ENCODE measurements at places on chromosomes 5 and 9. TPM values are rescaled to one million over a fixed set of nuclear protein-coding genes. Genes with fewer than 3 reads are reported as not detected.

GRCh38 chr5:139461698-139462097 lies 845 bp downstream of the ECSCR start:
- no peak for DNase-seq

DNA sequence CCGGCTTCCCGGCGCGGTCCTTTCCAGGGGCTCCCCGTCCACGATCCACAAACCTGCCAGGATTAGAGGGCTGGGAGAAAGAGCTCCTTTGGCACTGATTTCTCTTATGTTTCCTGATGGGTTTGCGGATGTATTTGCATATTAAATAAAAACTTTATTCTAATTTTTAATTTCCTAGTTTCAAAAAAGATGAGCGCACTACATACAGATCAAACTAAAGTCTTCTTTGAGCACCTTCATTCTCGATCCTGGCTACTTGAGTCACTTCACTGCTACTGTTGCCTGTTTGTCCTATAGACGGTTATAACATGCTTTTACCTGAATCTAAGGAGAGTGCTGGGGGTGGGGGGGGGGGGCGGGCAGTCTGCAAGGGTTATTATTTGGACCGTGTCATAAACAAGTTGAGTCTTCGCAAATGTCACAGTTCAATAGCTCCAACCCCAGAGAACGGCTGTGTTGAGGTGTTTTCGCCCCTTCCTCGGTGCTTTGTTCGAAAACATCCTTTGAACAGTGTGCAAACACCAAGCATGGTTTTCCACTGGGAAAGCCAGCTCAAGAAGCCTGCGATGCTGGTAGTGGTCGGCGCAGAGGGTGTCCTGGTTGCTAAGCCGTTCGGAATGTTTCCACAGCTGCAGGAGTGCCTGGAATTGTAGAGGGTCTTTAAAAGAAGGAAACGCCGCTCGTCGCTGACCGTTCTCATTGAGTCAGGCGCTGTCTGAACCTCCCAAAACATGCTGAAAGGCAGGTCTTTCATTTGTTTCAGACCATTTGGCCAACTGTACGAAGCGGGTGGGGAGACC lies 1.1 kb upstream of the STK10 start:
- DNase-seq, result no peak

GRCh38 chr9:110258690-110259091 lies 2.4 kb upstream of the TXN start:
- DNase-seq, result no peak

- no peak for DNase-seq
These were observed 7.5 kb upstream of the FAM120AOS start for GRCh38 chr9:93460689-93461413.

GRCh38 chr5:158382473-158382872 lies 523.5 kb upstream of the CLINT1 start:
- peak; percentile 47 for DNase-seq

DNA sequence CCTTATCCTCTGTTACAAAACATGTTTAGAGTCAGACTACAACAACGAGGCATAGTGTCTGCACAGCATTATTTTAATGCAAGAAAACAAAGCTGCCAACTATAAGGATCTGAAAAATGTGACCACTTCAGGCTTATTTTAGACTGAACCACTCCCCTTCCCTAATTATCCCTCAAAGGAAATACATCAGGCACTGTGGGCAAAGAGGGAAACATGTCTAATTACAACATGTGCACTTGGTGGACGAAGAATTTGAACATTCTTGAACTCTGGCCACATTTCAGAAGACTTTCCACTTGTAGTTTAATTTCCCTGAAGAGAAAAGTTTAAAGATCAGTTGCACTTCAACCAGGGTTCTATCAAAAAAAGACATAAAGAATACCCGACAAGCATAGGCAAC lies 3.8 kb downstream of the MTMR12 start:
- no peak for DNase-seq

The ENTPD2 gene
- total RNA-seq, result not detected

The GPR151 gene
- total RNA-seq, result not detected
